ENCODE measurements at places on chromosomes 6 and 20.

GRCh38 chr20:17889226-17889625, 79.4 kb downstream of the SNX5 start:
- DNase-seq = no peak

- DNase-seq = no peak
Observed at GRCh38 chr6:107763946-107764345, 60.2 kb downstream of the SCML4 start.

DNA sequence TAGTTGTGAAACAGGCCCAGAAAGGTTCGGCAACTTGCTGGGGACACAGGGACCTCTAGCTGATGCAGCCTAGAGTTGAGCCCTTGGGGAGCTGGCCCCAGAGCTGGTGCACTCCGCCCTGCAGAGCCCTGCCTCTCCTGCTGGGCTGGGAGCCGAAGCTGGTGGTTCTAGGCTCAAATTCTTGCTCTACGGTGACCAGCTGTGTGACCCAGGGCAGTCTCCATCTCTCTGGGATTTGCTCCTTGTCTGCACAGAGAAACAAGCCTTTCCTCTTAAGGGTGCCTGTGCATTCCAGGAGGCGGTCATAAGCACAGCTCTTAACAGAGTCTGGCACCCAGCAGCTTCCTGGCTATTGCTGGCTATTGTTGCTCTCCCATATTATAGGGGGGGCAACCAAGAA, 47.4 kb downstream of the RBM38 start:
- no peak for DNase-seq

DNA sequence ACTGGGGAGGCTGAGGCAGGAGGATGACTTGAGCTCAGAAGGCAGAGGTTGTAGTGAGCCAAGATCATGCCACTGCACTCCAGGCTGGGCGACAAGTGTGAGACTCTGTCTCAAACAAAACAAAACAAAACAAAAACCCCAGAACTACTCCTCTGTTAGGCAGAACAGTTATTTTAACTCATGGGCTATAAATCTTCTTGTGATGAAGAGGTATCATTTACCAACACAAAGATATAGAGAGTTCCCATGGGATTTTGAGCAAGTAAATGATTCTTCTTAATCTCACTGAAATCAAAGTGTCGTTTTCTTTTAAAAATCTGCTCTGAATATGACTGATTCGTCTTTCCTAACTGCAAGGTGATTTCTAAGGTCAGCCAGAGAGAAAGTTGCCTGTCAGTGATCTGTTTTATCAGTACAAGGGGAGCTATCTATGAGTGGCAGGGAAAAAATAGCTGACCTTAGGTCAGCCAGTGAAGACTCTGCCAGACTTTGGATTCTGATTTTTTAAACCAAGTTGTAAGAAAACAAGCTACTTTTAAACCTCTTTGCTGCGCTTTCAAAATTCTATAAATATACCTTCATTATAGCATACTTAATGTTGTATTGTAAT, 3.8 kb upstream of the DSP start:
- no peak for DNase-seq

DNA sequence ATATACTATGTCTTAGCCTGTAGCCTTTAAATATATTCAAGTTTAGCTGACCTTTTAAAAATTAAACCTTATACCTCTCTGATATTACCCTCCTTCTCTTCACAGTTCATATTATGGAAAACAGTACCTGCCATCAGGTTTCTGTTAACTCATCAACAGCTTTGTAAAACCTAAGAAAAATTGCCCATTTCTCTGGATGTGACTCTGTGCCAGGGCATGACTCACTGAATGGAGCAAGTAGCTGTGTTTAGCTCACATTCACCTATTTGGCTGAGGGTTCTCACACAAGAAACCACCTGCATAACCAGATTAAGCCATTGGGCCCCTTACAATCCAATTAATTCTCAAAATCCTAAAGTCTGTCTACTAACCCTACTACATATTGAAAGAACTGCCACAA, 678.8 kb upstream of the MARCKS start:
- no peak for DNase-seq

All from stimulated activated CD4-positive, alpha-beta T cell treated with anti-CD3 and anti-CD28 coated beads, Interleukin-2, amount 100 ng/mL, for 4 hours (primary cell).